ENCODE measurements at places on chromosomes 7 and 10. TPM values are rescaled to one million over a fixed set of nuclear protein-coding genes. Genes with fewer than 3 reads are reported as not detected.

The SPDYE11 gene
- total RNA-seq = not detected

The PLXDC2 gene
- 33.2 TPM for total RNA-seq

DNA sequence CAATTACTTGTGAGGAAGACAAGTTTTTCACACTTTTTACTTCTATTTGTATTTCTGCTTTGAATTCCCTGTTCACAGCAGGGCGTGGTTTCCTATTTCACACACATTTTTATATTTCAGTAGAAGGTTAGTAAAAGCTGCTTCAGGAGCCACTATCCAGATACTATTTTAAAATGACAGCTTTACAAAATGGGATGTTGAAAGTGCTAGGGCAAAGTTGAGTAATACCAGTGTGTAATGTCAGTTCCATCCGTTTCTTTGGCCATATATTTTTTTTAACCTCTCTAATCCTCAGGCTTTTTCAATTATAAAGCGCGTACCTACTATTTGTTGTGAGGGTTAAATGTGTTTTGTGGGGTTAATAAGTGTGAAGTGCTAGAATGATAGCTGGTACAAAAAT is 276.6 kb downstream of the GPR158 start:
- no peak overlapping the region for H3K27ac ChIP-seq
- H3K27me3 ChIP-seq = no peaks in the 10 kb centered on the region
- no peaks in the 10 kb centered on the region for H3K36me3 ChIP-seq
- DNase-seq = no peak

DNA sequence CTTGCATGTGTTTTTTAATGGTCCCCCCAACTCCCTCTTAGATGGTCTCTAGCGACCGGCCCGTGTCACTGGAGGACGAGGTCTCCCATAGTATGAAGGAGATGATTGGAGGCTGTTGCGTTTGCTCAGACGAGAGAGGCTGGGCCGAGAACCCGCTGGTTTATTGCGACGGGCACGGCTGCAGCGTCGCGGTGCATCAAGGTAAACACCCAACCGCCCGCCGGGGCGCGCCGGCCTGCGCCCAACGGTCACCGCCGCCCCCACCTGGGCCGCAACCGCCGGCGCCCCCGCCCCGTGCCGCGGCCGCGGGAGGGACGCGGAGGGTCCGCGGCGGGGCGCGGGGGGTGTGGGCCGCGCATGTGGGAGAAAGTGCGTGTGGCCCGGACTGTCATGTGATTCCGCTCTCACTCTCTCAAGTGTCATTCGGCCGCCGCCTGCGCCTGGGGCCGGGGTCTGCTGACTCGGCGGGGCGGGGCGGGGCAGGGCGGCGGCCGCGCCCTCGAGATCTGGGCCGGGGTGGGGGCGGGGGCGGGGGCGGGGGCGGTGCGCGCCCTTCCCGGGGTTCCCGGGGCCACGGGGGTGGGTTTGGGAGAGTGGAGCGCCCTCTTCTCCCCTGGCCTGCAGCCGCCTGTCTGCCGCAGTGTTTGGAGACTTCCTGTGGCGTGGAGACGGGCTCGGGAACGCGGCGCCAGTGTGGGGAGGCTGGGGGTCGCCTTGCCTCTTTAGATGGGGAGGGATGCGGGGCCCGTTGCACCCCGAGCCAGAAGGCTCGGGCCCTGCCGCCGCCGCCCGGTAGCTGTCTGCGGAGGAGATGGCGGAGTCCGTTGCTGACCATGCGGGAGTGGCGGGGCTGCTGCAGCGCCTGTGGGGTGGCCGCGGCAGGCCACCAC is 817 bp downstream of the MLLT10 start:
- no peaks in the 10 kb centered on the region for H3K27me3 ChIP-seq
- H3K4me3 ChIP-seq = peak overlapping the region; percentile 81
- H3K4me1 ChIP-seq = peaks cover 35% of the 10 kb centered on the region
- H3K27ac ChIP-seq = peak overlapping the region; percentile 81

DNA sequence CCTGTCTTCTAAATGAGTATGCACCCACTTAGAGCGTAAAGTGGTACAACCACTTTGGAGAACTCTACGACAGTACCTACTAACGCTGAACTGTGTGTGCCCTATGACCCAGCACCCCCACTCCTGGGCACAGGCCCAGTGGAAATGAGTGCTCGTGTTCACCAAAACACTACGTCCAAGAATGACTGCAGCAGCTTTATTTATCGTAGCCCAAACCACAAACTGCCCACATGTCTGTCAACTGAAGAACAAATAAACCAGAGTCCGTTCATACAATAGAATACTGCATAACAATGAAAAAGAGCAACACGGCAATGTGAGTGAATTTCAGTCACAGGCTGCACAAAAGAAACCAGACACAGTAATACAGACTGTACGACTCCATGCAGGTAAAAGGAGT is 35.4 kb downstream of the TLL2 start:
- peaks cover 2% of the 10 kb centered on the region for H3K27me3 ChIP-seq
- H3K36me3 ChIP-seq = no peaks in the 10 kb centered on the region
- no peak overlapping the region for H3K4me3 ChIP-seq
- no peak for DNase-seq
- H3K27ac ChIP-seq = no peak overlapping the region

DNA sequence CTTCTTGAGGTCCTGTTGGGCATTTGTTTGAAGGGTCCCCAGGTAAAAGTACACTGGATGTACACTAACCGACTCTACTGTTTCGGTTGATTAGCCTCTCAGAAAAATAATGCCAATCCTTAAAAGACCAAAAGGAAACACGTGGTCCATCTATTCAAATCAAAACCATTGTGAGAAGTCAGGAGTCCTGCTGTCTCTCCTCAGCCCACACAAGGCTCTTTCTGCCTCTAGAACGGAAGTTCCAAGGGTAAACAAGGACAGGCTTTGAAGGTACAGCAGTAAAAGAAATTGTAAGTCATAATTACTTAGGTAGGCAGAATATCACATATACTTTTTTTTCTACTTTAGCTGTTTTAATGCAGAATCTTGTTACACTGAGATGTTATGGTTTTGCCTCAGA is 71.7 kb upstream of the TPK1 start:
- no peaks in the 10 kb centered on the region for H3K36me3 ChIP-seq
- DNase-seq = no peak
- H3K27ac ChIP-seq = no peak overlapping the region
- H3K4me3 ChIP-seq = no peak overlapping the region
- H3K4me1 ChIP-seq = no peaks in the 10 kb centered on the region

GRCh38 chr10:81866753-81867152 is 8.2 kb upstream of the NRG3 start:
- H3K27me3 ChIP-seq = peaks cover 5% of the 10 kb centered on the region
- no peak overlapping the region for H3K27ac ChIP-seq
- H3K4me1 ChIP-seq = no peaks in the 10 kb centered on the region
- H3K4me3 ChIP-seq = no peak overlapping the region

Data from osteocyte (in vitro differentiated cells).